Fibroblast of skin of scalp (primary cell): ENCODE measurements at places on chromosomes 6 and 20.
A peak's percentile ranks its signal among the peaks of the same experiment; 100 is the strongest.

DNA sequence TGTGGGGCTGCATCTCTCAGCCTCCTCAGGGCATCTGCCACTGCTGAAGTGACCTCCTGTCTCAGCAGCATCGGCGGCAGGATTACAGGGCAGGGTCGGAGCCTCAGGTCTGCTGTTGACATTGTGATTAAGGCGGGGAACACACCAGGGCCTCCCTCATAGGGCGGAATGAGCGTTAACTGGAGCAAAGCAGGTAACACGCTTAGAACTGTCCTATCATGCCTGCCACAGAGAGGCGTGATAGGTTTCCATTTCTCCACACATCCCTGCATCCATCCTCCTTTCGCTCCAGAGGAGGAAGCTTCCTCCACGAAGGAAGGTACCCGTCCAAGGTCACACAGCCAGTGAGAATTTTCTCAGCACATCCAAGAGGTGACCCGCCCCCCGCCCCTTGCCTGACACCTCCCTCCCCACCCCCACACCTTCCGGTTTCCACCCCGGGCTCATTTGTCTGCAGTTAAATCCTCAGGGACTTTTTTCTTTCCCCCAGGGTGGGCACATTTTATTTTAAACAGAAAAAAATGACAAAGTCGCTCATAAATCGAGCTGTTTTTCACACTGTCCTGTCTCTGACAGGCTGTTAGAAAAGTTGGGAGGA lies 200.8 kb downstream of the TFAP2C start:
- no peak for DNase-seq

DNA sequence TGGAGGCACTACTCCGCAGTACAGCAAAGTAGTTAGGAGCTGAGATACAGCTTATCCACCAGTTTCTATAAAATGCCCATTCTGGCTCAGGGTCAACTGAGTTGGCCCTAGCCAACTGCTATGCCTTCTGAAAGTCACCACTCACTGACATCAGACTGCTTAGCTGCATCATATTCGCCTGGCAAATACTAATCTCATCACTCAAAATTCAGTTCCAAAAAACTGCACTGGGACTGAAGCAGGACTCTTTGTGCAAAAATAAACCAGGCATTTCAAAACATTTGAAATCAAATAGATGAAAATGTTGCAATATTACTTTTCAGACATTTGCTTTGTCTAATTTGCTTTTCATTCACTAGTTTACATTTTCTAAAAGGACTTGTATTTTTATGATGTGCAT lies 230.0 kb downstream of the ALDH8A1 start:
- DNase-seq: no peak

DNA sequence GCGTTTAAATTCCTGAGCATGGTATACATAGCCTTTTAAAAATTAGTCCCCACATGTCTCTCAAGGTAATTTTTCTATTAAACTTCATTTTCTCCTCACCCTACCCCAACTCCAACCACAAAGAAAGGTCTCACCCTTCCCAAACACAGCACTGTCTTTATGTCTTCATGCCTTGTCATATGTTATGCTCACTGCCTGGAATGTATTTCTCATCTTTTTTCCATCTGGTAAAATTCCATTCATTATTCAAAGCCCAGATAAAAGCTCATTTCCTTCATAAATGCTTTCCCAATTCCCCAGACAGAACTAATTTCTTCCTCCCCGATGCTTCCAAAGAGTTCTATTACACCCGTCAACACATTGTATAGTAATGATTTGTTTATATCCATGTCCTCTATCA lies 302.0 kb downstream of the ALDH8A1 start:
- peak; percentile 73 for DNase-seq

DNA sequence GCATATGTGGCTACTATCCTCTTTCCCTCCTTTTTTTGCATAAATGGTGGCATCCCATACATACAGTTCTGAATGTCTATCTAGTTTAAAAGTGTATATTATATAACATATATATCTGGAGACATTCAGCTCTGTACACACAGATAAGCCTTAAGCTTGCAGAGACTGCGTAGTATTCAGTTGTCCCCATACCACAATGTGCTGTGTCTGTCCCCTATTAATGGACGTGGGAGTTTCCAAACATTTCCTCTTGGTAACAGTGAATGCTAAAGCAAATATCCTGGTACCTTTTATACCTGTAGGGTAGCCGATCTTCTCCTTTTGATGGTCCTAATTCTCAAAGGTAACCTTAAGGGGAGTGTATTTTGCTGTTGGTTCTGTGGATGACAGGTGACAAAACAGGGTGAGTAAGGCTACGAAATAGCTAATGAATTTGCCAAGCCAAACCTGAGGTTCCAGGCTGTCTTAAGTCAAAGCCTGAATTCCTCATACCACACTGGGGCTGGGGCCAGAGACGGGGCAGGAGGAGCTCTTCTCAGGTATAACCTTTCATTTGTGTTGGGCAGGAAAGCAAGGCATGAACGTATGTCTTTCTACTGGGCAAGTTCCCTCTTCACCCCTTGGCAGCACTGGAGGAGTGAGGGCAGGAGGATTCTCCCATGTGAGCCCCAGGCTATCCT lies 7.8 kb upstream of the C2 start:
- no peak for DNase-seq

- DNase-seq: no peak
Measured at GRCh38 chr6:126204598-126204997, 135.3 kb upstream of the CENPW start.

GRCh38 chr6:92507552-92507951 lies 911.8 kb downstream of the EPHA7 start:
- DNase-seq: no peak

- no peak for DNase-seq
Measured at GRCh38 chr20:1831096-1831495, 64.1 kb upstream of the SIRPA start.

DNA sequence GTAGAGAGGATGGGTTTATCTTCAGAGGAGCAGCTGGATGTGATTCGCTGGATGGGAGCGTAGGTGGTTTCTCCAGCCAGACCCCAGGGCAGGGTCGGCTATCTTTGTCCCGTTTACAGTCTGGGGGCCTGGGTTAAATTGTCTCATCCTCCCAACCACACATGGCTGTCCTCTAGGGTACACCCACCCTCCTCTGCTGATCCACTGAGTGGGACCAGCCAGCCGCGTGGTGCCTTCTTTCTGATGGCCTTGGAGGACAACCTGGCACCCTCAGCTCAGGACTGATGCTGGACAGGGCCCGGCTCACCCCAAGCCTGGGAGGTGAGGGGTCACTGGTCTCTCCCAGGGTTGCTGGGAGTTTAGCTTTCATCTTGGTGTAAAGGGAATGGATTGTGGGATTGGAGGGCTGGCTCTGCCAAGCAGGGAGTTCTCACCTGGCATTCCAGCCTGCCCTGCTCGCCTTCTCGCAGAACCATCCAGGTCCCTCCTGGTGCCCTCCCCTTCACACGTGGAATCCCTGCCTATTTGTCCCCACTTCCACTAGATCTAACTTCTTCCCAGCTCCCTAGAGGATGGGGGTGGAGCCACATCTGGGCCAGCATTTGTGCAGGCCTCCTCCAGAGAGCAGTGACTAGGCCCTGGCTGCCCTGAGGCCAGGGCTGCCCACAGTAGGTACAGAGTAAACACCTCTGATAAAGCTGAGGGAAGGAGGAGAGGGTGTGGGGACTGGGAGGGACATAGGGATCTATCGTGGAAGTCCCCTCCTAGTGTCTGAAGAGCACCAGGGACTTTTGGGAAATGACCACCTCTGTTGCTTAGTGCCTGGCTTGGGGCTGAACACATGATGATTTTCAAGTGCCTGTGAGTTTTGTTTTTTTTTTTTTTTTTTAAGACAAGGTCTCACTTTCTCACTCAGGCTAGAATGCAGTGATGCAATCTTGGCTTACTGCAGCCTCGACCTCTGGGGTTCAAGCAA lies 1.6 kb downstream of the ITPR3 start:
- no peak for DNase-seq

- DNase-seq: no peak
Measured at GRCh38 chr6:158768436-158768835, 50.7 kb downstream of the EZR start.

- peak; percentile 8 for DNase-seq
Measured at GRCh38 chr20:52569201-52569600, 377.6 kb upstream of the ZFP64 start.

GRCh38 chr20:62486484-62486883 lies 10.7 kb upstream of the GATA5 start:
- DNase-seq: no peak

- peak; percentile 83 for DNase-seq
Measured at GRCh38 chr6:10999994-11000393, 44.1 kb downstream of the ELOVL2 start.

- DNase-seq: no peak
Measured at GRCh38 chr20:12371990-12372389, 454.3 kb downstream of the BTBD3 start.

DNA sequence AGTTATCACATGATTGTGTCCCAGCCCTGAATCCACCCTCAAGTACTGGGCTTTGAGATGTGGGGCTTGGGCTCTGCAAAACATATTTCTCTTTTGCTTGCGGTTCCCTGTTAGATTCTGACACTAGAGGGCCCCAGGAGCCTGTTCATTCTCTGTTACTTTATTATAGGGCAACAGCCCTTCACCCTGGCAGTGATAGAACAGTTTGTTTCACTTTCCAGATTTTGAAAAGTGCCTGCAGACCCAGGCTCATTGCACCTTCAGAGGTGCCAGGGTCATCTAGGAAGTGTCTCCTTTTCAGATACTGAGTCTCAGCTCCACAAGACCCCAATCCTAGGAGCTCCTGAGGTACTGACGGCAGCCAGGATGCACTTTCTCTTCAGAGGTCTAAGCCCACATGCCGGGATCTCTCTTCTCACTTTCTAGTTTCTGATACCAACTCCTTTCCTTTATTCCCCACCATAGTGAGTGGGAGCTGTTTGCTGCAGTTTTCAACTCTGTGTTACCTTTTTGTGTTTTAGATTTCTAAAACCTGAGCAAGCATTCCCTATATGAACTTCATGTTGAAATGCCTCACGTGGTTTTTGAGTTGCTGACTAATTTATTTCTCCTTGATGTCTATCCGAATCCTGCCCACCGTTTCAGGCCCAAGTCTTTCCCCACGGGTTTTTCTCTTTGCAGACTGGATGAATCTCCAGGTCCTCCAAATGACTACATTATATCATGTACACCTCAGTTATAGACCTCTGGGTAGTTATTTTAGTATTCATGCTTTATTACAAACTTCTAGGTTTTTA lies 10.9 kb downstream of the ABT1 start:
- peak; percentile 64 for DNase-seq

DNA sequence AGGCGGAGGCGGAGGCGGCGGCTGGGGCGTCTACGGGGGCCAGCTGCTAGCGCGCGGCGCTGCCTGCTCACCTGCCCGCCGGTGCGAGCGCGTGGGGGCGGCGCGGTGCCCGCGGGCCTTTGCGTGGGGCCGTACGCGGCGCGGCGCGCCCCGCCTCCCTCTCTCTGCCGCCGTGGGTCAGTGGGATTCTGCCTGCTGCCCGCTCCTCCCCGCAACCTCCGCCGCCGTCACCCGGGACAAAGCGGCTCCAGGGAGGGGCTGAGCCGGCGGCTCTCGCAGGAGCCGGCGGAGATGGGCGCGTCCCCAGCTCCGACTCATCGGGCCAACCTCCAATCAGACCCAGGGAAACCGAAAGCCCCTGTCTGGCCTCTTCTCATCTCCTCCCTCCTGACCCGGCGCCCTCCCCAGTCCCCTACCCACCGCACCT lies at the start of gene RCAN2:
Gene RCAN2, minus strand, starts transcription at position 249 of the 427 bp plus-strand sequence.
- DNase-seq: peak; percentile 31

DNA sequence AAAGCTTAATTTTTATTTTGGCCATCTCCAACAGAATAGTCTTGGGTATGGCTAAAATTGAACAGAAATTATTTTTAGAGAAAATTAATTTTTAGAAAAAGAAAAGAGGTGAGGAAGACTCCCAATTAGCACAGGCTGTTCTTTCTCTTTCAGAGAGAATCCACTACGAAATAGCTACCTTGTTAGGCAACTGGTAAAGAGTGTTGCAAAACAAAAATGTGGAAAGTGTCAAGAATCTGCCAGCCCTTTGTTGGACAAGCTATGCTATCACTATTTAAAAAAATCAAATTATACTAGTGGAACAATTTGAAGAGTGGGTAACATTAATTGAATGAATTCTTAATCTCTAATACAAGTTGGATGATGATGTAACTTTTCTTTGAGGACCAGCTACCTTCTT lies 19.2 kb upstream of the ZSCAN9 start:
- DNase-seq: no peak

DNA sequence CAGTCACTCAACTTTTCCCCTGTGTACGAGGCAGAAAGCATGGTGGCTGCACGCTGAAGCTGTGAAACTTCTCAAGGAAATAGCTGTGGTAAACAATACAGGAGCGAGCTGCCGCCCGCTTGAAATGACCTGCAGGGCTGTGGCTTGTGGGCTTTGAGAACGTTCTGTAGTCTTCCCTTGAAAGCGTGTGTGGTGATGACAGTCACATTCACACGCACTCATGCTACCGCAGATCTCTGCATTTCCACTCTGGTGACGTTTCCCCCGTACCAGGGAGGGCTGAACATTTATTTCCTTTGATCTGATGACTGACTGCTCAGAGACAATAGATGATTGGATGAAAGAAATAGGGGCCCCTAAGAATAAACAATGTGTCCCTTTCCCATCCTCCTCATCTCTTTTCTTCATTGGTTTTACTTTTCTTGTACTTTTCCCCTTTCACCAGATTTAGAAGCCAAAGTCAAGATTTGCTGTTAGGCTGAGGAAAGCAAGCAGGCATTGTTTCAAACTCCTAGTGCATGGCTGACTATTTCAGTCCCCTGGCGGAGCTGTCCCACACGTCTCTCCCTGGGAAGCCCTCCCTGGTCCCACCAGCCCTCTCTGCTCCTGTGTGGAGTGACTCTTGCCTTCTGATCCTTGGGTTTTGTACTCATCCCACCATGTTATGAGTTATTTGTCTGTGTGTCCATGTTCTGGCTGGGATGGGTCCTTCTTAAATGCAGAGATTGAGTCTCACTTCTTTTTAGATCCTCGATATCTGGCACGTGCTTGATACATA lies 3.9 kb downstream of the SYTL3 start:
- DNase-seq: peak; percentile 66

DNA sequence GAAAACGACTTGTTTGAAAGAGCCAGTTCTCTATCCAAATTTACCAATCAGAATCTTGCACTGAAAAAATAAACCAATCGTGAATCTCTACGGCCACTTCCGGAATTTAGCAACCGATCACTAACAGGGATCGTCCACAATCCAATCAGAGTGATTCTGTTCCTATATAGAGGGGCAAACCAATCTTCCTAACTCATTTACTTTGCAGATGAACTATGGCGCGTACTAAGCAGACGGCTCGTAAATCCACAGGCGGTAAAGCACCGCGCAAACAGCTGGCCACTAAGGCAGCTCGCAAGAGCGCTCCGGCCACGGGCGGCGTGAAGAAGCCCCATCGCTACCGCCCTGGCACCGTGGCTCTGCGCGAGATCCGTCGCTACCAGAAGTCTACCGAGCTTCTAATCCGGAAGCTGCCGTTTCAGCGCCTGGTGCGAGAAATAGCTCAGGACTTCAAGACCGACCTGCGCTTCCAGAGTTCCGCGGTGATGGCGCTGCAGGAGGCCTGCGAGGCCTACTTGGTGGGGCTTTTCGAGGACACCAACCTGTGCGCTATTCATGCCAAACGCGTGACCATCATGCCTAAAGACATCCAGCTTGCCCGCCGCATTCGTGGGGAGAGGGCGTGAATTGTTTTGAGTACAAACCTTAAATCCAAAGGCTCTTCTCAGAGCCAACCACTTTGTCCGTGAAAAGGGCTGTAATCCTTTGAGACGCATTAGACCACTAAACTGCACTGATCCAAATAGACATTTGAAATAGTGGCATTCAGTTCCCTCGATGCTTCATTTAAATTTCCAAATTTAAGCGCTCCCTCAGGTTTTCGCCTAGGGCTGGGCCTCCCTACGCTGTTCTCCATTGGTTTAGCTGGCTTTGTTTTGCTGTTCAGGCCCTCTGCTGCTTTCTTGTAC lies 138.0 kb downstream of the HFE start:
- peak; percentile 95 for DNase-seq

GRCh38 chr20:454951-455350 lies 7.4 kb downstream of the TBC1D20 start:
- no peak for DNase-seq

- no peak for DNase-seq
Measured at GRCh38 chr6:15255481-15255880, 9.6 kb downstream of the JARID2 start.
